Activated CD8-positive, alpha-beta memory T cell treated with anti-CD3 and anti-CD28 coated beads for 48 hours (primary cell): ENCODE measurements at places on chromosomes 3 and 15.

GRCh38 chr3:59064276-59064675 lies 14.5 kb upstream of the CFAP20DC start:
- DNase-seq = no peak

DNA sequence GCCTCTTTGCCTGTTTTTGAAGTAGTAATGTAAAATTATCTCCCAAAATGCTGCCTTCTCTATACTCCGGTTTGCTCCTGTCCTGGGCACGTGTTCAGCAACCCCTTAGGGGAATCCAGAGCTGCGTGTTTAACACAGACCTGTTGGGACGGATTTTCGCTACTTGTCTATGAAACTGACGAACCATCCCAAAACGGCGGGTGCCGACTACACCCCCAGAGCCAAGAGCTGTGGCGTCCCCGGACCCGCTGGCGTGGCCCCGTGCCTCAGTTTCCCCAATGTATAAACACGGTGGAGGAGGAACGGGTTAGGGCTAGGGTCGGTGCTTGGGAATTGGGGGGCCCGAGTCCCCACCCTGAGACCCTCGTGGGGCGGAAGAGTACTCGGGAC lies 473 bp downstream of the FHIT start:
- DNase-seq = peak; percentile 5

DNA sequence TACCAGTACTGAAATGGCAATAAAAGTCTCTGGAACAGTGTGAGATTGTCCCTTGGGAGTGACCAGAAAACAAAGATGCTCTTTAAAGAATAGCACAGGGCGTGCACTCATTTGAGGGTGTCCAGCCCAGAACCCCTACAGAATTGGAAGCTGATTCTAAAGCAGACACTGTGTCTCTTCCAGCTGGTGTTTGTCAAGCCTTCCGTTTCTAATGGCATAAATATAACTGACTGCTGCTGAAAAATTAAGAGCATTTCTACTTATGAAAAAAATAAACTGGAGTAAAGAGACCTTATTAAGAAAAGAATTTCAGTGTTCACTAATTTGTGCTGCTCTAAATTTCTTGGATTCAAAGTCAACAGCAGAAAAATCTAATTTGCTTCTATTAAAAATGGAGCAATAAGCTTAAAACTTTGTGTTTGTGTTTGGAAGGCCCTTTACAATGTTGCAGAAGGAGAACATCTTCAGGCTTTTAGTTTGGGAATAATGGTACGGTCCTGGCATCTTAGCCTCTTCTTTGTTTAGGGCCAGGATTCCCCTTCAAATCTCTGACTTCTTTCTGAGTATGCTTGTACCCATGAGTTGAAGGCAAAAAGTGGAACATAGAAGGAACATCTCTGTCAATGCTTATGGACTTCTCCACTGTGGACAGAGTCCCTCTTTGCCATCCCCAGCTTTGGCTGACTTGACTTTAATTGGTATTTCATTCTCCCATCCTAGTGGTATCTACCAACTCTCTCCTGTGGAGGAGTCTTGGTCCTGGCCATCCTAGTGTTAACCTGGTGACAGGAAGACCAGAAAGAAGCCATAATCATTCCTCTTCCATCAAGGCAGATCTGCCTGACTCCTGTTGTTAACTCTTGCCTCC lies 65.9 kb downstream of the THSD4 start:
- no peak for DNase-seq

GRCh38 chr3:43022121-43022520 lies 43.0 kb downstream of the GASK1A start:
- DNase-seq = no peak

DNA sequence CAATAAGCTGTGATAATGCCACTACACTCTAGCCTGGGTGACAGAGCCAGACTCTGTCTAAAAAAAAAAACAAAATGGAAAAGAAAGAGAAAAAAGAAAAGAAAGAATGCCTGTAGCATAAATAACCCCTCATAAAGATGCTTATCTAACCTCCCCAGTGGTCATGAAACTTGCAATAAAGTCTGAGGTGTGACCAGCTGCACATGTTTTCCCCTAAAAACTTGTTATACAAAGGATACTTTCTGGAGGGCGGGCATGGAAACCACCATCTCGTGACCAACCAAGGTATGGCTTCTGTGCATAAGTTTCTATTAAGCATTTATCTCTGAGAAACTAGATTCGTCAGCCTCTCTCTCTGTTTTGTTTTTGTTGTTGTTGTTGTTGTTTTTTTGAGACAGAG lies 21.8 kb downstream of the CCDC32 start:
- no peak for DNase-seq

DNA sequence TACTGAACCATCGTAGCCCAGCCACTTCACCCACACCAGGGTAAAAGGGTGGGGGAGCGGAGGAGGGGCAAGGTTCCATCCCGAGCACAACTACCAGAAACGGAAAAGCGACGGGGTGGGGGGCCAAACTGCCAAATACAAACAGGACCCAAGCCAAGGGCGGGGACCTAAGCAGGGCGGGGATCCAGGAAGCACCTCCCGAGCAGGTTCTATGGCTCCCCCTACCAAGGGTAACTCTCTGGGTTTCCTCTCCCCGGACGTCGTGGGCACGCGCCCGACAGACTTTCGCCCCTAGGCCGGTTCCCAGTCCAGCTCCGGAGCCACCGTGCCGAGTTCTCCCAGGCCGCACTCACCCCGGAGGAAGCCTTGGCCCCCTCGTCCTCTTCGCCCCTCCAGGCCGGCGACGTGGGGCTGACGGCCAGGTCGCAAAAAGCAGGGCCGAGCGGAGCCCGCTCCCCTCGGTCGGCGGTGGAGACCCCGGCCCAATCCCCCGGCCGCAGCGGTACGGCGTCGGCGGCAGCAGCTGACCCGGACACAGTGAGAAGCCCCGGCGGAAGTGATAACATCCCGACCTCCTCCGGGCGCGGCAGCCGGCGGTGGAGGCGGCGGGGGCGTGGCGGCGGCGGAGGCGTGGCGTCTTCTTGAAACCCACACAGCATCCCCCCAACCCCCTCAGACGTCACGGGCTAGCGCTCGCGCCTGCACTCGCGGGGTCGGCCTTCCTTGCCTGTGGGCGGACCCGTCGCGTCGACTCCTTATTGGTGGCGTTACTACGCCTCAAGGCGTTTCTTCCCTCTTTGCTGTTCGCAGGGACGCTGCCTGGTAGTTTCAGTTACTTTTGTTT lies at the start of gene BNIP2:
BNIP2 (minus strand) TSS at position 539 of the 844 bp plus-strand sequence. CDS start 6,863 bp downstream, outside the sequence.
- DNase-seq = peak; percentile 94

GRCh38 chr3:181278468-181279238 lies 289.1 kb upstream of the DNAJC19 start:
- DNase-seq = no peak

DNA sequence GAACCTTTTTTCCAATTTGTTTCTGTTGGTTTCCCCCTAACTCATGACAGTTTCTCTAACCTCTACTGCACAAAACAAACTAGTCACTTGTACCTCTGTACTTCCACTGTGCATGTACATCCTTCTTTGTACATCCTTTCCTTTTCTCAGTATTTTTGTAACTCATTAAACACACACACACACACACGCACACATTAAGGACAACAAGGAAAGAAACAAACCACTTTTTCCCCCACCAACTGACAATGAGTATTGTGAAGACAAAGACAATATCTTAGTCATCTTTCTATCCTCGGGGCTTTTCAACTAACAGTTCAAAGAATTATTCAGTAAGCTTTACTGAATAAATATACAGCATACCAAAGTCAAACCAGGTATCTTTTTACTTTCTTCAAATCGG lies 170.5 kb downstream of the VPS13C start:
- no peak for DNase-seq

GRCh38 chr15:38186507-38186906 lies 66.1 kb upstream of the SPRED1 start:
- no peak for DNase-seq

- peak; percentile 15 for DNase-seq
Measured at GRCh38 chr15:25905140-25905539, 42.0 kb upstream of the ATP10A start.

- no peak for DNase-seq
Measured at GRCh38 chr3:194939949-194940770, 254.5 kb downstream of the FAM43A start.

DNA sequence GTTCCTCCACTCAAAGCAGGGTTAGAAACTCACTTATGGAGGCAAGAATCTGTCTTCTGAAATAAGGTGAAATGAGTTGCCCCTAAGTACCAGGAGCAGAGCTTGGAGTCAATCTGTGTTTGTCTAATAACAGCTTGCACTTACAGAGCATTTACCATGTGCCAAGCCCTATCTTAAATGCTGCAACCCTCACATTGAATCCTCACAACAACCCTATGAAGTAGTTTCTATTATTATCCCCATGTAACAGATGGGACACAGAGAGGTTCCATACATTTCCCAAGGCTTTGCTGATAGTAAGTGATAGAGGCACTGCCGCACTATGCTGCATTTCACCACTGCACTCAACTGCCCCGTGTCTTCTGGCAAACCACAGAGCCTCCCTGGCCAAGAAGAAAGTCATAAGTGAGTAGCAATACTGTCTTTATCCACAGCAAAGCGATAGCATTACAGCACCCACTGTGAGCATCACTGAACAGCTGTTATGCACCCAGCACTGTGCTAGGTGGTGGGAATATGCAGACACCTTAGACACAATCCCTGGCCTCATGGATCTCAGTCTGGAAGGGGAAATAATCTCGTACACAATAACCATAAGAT lies 141.5 kb downstream of the SSR3 start:
- DNase-seq = no peak

GRCh38 chr3:67599821-67600220 lies 54.6 kb downstream of the SUCLG2 start:
- no peak for DNase-seq

DNA sequence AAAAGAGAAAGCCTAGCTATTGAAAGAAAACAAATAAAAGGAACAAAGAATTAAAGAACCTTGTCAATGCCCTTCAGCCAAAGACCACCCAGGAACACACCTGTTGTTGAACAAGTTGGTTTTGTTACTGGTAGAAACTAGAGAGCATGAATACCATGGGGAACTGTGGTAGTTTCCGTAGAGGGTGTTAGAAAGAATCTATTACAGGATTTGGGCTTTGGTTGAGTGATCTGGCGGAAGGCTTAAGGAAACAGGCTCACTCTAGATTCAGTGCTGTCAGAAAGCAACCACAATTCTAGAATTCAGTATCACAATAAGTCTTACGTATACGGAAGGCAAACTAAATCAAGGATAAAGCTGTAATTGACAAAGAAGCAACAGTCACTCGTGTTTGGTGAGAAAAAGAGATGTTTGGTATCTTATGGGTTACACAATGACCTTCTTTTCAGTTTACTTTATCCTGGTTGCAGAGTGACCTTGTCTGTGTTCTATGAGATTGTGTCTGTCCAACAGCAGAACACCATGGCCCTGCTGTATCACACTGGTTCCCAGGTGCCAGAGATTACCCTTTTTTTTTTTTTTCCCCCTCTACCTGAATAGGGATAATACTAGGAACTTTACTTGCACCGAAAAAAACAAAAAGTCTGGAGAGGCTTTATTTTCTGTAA lies 265.9 kb downstream of the SHQ1 start:
- no peak for DNase-seq

DNA sequence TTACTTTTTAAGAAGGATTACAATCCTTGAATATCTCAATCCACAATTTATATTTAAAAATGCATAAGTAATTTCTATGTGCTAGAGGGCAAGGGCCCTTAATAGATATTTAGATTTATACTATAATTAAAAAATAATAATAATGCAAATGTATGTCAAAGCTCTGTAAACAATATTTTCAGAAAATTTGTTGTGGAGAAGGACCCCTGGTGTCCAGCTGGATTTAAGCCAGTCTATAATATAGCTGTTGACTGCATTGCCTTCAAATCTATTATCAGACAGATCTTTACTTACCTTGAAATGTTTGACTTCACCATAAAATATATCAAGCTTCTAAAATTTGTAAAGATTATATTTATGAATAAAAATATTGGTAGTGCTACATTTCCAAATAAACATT lies 65.6 kb downstream of the ZBTB20 start:
- DNase-seq = no peak

GRCh38 chr3:141368062-141368924 lies at the start of gene ZBTB38:
TSS of gene ZBTB38 (plus strand) at chr3:141368504. CDS start at chr3:141442389, 73,885 bp downstream.
- no peak for DNase-seq

- DNase-seq = no peak
Measured at GRCh38 chr15:74381481-74381880, 14.0 kb upstream of the CYP11A1 start.
